ENCODE measurements at places on chromosomes 4 and X.

DNA sequence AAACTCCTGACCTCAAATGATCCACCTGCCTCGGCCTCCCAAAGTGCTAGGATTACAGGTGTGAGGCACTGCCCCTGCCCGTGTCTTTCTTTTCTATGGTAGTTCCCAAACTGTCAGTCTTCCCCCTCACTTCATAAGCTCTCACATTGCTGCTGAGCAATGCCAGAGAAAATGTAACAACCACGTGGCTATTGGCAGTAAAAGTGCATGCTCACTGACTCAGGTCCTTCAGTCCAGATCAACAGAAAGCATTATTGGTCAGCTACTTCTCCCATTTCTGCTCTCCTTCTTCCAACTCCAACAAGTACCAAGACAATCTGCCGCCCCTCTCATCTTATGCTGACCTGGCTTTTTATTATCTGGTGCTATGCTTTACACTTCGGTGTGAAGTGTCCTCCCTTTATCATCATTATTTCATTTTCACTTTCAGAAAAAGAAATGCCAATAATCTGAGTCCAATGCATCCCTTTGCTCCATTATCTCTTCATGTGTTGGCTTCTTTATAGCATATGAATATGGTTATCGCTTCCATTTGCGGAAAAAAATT lies 133.8 kb upstream of the UGT8 start:
- no peak for DNase-seq

DNA sequence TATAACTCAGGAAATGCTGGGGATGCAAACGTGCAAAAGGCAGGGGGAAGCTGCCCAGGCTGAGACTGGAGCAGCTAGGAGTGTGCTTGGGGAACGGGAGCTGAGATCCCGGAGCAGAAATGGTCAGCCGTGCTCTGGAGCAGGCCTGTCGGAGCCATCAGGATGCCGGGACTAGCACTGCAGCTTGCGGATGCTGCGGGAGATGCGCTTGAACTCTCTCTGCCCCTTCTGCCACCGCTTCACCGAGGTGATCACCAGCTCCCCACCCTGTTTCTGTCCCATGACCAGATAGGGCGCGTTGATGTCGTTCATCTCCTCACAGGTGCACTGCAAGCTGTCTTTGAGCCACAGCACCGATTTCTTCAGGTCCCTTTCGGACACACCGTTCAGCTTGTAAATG lies 7.6 kb downstream of the SFRP2 start:
- DNase-seq, result no peak

GRCh38 chr4:61533140-61533539 lies 333.0 kb downstream of the ADGRL3 start:
- DNase-seq, result no peak

DNA sequence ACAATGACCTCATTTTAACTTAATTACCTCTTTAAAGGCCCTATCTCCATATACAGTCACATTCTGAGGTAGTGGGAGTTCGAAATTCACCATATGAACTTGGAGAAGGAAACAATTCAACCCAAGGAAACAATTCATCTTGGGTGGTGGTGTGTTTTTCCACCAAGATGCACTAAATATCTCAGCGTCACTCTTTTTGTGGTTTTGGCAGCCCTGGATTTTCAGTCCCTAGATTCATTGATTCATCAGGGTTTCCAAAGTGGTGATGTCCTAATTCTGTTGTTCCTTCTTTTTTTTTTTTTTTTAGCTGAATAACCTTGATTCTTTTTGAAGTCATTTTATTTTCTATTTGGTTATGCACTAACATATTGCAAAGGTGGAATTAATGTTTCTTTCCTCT lies 162.6 kb upstream of the RAPGEF2 start:
- DNase-seq, result no peak

- no peak for DNase-seq
Observed at GRCh38 chr4:121824171-121824527, 466 bp upstream of the CCNA2 start.

- DNase-seq, result no peak
Observed at GRCh38 chrX:22541926-22542325, 269.2 kb downstream of the CBLL2 start.

DNA sequence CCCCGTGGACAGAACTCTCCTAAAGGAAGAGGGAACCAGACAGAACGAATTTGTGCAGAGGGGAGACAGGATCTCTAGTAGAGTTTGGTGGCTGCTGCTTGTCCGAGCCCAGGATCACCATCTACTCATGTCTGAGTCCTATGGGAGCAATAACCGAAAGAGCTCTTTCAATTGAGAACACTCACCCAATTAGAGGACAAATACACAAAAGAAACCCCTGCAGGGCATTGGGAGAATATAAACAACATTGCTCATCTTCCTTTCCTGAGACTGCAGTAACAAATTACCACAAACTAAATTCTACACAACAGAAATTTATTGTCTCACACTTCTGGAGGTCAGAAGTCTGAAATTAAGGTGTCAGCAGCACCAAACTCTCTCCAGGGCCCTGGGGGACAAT lies 65.6 kb downstream of the SPINK2 start:
- no peak for DNase-seq

DNA sequence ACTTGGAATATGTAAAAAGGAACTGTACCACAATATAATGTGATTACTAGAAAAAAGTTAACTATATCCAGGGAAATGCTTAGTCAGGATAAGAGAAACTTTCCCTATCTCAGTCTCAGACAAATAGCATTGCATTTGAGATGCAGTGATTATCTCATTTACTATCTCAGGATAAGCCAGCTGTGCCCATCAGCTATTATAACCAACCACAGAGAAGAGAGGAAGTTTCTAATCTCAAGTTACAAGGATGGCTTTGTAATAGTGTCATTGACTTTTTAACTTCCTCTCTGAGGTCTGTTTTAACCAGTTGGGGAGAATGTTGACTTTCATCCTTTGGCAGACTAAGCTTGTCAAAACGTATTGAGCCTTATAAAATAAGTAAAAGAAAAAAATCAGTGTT lies 56.5 kb downstream of the SNX25 start:
- no peak for DNase-seq

DNA sequence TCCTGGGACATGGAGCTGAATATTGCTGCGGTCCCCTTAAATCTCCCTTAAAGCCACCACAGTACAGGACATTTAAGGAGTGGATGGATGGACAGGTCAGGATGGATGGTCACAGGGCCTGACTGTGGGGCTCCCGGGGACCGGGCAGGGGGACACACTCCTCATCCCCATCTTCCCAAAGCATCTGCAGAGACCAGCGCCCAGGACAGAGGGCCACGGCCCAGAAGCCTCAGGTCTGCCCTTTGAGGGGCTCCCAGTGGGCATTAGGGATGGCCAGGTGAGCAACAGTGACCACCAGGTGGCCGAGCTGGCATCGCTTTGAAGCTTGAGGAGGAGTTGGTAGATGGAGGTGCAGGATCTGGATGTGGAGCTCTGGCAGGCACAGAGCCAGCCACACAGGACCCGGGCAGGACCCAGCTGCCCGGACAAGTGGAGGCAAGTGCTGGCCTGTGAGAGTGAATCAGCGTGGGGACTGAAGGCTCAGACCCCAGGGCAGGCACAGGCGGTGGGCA lies 51.4 kb downstream of the ABLIM2 start:
- DNase-seq, result no peak

GRCh38 chr4:7295911-7296660 lies 103.7 kb downstream of the SORCS2 start:
- DNase-seq, result no peak

GRCh38 chr4:172142281-172142741 lies 329.1 kb downstream of the GALNTL6 start:
- DNase-seq, result no peak

DNA sequence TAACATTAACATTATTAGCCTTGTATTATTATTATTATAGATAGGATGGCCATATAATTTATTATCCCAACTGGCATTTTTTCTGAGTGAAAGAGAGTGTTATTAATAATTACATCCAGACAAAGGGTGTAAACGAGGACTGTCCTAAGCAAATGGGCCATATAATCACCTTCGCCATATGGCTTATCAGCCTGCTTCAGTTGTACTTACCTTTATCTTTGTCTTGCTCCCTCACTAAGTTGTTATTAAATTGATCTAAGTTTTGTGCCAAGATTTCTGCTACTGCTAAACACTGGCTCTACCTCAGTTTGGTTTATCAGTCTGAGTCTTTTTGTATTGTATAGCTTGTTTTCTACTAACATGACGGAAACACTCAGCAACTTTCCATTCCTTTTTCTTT lies 76.9 kb downstream of the STIM2 start:
- DNase-seq, result no peak

DNA sequence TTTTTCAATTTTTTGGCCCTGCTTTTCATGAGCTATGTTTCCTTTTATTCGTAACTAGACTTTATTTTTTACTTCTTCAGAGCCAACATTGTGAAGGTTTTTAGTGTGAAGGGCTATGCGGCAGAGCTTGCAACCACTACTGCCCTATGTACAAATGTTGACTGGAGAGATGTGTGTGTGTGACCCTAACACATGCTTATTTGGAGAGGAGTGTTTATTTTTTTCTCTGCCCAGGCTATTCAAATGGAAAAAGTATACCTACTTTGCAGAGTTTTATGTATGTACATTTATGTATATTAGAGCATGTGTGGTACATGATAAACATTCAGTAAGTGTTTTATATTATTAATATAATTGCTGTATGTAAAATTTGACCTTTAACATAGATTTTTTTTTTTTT lies 86.5 kb downstream of the WWC2 start:
- no peak for DNase-seq

DNA sequence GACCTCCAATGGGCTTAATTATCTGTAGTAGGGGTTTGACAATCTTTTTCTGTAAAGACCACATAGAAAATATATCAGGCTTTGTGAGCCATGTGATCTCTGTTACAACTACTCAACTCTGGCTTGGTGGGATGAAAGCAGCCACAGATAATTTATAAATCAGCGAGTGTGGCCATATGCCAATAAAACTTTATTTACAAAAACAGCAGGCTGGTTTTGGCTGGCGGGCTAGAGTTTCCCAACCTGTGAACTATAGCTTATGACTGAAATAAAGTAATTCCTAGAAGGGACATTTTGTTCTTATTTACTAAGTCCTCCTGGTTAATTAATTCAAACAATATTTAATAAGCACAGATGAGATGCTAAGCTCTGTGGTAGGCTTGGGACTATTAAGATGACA lies 35.9 kb upstream of the AMELX start:
- no peak for DNase-seq

- DNase-seq, result no peak
Observed at GRCh38 chr4:73713650-73714049, 26.7 kb upstream of the CXCL8 start.

DNA sequence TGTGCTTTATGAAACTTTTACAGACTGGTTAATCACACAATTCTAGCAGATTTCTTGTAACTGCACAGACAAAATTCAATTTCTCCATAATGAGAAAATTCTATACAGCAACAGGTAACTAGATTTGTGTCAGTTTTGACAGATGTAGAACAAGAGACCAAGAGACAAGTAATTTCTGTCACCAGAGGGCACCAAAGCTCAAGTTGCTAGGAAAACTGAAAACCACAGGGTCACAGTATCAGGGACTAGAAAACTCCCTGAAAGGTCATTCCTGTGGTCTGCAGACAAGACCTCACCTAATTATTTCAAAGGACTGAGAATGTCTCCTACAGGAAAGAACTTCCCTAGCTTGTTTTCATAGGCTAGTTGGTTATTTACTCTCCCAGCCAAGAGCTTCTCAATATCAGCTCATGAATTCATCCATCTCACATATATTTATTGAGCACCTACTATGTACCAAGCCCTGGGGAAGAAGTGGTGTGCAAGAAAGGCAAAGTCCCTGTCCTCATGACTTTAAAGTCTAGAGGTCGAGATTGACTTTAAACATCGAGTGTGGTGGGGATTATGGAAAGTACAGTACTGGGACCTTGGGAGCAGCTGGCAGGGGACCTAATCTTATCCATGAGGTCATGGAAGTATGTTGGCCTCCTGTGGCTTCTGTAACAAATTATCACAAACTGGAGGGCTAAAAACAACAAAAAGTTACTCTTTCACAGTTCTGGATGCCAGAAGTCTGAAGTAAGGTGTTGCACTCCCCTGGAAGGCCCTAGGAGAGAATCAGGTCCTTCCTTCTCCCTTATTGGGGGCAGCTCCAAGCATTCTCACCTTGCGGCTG lies 47.8 kb upstream of the SETD7 start:
- no peak for DNase-seq

GRCh38 chr4:10295301-10295700 lies 161.9 kb downstream of the ZNF518B start:
- no peak for DNase-seq
